ENCODE measurements at places on chromosomes 6 and 20. TPM values are rescaled to one million over a fixed set of nuclear protein-coding genes. Genes with fewer than 3 reads are reported as not detected.

- peak; percentile 65 for DNase-seq
Observed at GRCh38 chr6:43669050-43669921, 18.3 kb downstream of the MRPS18A start.

DNA sequence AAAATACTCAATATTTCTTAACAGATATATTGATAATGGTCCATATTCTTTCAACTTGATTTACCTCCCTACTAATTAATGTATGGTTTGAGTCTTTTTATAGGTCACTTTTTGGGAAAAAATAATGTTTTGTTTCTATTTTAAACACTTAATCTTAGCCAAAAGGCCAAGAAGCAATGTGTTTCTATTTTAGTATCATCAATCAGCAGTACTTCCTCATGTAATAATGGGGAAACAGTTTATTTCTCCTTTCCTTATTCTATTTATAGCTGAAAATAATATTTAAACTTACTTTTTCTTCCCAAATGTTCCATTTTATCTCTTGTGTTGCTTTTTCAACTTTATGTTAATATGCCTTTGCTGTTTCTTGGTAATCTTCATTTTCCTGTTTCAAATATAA is 295.1 kb downstream of the ALDH8A1 start:
- no peak for DNase-seq

KCNK17 gene
- total RNA-seq: 0.63 TPM

LST1 gene
- total RNA-seq: 6.6 TPM

- DNase-seq: peak; percentile 97
Observed at GRCh38 chr6:30102970-30103871, 9.7 kb downstream of the TRIM31 start.

GRCh38 chr6:41442800-41443501 is 103.2 kb upstream of the FOXP4 start:
- peak; percentile 32 for DNase-seq

DEFB118 gene
- total RNA-seq: not detected

GRCh38 chr6:157528931-157529653 is 148.1 kb downstream of the ZDHHC14 start:
- no peak for DNase-seq

TFEB gene
- total RNA-seq: 40.2 TPM

DNA sequence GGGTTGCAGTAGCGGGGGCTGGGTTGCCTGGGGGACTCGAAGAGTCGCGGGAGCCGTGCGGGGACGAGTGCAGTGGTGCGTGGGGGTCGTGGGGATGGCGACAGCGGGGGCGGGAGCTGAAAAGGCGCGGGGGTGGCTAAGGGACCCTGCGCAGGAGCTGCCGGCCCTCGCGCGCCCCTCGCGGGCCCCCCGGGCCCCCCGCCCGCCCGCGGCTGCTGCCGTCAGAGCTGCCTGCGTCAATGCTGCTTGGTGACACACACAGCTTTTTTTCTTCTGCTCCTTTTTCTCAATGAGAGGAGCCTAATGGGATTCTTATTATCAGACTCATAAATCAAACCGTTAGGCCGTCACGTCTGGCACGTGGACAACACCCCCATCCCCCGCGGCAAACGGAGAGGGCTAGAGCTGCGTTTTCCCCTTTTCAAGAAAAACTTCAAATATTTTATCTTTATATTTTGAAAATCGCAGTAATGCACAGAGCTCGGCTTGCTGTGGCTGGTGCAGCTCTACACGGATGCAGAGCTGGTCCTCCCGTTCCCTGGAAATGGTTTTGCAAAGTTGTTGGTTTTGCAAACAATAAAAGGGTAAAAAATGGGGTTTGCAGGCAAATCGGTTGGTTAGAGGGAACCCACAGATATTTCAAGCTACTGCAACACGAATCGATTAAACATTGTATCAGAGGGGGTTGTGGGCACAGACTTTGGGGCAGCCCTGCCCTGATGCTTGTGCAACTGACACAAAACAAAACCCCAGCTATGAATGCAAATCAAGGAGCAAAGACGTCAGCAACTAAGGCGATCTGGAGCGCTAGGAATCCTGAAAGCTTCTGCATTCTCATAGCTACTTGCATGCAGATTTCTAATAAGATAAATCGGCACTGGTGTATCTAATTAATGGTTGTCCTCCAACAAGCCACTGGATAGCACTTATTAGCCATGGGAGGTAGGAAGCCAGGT is 161.4 kb downstream of the TBXT start:
- DNase-seq: peak; percentile 46

PNLDC1 gene
- not detected for total RNA-seq

DNA sequence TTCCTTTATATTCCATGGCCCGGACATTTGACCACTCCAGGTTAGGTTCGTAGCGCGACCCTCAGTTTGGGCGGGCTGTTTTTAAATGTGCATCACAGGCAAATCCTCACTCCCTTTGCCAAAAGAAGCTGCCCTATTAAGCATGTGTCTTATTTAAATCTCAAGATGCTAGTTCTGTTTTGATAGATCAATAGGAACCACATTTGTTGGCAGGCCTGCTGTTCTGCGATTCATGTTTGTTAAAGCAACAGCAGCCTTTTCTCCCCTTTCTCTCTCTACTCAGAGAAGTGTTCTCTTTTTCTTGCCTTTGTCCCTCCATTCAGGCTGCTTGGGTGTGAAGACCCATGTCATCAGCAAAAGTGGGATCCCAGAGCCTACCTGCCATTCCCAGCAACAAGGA is 212.0 kb upstream of the SSTR4 start:
- no peak for DNase-seq

GRCh38 chr20:32517518-32517873 is 67.6 kb downstream of the NOL4L start:
- DNase-seq: no peak

DNA sequence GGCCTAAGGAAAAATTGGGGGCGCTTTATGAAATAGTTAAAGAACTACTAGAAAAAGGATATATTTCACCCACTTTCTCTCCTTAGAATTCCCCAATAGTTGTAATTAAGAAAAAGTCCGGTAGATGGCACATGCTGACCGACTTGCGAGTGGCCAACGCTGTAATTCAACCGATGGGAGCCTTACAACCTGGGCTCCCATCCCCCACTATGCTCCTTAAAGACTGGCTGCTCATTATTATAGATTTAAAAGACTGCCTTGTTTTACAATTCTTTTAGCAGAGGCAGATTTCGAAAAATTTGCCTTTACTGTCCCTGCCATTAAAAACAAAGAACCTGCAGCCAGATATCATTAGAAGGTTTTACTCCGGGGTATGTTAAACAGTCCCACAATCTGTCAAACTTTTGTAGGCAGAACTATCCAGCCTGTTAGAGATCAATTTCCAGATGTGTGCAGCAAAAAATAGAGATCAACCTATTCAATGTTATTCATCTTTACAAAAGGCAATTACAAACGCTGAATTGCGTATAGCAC is 58.5 kb upstream of the PRSS16 start:
- DNase-seq: peak; percentile 85

GRCh38 chr6:157468054-157468453 is 87.1 kb downstream of the ZDHHC14 start:
- no peak for DNase-seq

Measured in mucosa of descending colon (tissue), 3 donors.